ENCODE measurements at places on chromosomes 2 and 18.

- DNase-seq, result no peak
Observed at GRCh38 chr2:17620280-17620679, 79.8 kb downstream of the VSNL1 start.

- no peak for DNase-seq
Observed at GRCh38 chr2:134639265-134639664, 79.5 kb downstream of the TMEM163 start.

GRCh38 chr2:238487652-238488346 is 61.1 kb downstream of the ASB1 start:
- no peak for DNase-seq

- no peak for DNase-seq
Observed at GRCh38 chr18:55289775-55290174, 298.2 kb downstream of the TCF4 start.

DNA sequence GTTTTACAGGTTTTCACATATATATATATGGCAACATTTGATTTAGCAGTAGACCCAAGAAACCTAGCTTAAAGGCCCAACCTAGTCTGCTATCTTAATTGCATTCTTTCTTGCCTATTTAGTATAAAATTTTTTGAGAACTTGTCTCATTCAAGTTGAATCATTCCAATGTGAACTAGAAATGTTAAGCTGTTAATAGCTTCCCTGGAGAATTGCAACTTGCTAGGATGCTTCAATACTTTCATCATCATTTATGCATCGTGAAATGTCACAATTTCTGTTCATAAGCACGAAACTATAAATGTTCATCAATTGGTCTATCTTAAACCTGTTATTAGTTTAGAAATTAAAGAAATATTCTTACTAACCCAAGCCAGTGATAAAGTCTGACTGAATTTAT is 217.6 kb downstream of the BABAM2 start:
- DNase-seq, result no peak

- no peak for DNase-seq
Observed at GRCh38 chr2:190436557-190436956, 28.4 kb downstream of the MFSD6 start.

DNA sequence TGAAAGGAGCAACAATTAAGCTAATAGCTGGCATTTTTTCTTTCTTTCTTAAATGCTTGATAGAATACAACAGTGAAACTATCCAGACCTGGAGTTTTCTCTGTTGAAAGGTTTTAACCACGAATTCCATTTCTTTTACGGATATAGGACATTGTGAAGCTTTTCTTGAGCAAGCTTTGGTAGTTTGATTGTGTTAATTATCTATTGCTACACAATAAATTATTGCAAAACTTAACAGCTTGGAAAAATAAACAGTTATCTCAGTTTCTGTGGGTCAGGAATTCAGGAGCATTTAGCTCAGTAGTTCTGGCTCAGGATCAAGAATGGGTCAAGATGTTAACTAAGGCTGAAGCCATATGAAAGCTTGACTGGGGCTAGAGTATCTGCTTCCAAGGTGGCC is 11.7 kb downstream of the PHOSPHO2 start:
- DNase-seq, result no peak

DNA sequence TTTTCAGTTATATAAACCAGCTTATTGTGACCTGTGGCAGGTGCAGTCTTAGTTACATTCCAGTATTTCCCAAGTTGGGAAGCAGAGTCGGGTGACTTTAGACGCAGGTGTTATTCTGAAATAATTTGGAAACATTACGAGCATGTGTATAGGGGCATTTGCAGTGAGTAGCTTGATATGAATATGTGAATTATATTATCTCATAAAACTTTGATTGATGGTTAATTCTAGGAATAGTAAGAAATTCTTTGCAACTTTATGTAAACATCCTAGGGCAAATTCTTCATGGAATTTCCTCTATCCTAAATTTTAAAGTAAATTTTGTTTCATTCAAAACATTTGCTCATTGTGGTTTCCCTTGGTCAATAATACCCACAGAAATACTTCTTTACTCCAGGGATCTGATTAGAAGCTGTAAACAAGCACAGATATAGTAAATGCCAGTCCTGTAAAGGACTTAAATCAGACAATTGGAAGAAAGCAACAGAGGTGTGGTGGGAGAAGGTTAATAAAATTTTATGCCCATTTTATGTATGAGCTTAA is 580.6 kb upstream of the CDH2 start:
- no peak for DNase-seq

GRCh38 chr18:66300141-66300540 is 303.7 kb downstream of the CDH19 start:
- DNase-seq, result no peak

DNA sequence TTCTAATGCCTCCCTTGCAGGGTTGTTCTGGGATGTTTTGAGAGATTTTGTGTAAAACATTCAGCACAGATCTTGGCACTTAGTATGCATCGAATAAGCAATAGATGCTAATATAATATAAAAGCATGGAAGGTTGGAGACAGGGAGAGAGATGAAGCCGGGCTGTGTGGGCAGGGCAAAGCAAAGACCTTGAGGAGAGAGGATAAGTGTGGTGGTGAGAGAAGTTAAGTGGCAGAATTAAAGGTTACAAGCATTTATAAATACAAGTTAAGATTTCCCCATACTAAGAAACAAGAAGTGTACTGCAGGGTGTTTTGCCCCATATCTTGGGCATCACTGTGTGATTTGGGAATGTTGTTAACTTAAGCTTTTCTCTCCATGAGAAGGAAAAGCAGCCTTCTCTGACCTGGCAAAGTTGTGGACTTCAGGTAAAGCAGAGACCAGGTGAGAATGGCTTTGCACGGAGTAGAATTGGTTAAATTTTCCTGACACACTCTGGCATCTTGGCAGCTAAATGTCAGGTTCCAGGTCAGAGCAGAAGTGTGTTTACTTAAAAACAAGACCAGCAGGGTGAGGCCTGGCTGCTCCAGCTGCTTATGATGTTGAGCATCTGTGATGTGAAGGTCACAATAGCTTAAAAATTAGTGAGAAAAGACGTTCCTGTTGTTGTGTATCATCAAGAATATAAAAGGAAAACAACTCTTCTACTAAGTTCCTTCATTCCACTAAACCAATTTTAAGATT is 288.5 kb upstream of the HNMT start:
- DNase-seq, result no peak

- DNase-seq, result no peak
Observed at GRCh38 chr2:181241797-181242196, 215.4 kb upstream of the ITGA4 start.

DNA sequence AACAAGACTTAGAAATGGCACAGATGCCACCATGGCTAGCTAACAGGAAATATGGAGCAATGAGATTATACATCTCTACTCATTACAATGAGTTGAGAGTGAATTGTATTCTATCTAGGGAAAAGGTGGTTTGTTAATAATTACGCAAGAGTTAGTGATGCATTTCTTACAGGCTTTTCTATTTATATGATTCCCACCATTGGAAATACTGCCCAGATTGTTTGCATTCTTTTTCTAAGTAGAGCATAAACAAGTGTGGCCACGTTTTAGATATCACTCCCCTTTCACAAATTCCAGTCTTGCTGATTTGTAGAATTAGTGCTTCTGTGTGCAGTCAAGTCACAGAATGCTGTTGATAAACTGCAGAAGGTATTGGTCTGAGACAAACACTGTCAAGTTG is 56.6 kb downstream of the ZNF804A start:
- no peak for DNase-seq

GRCh38 chr2:119204525-119204924 is 19.1 kb upstream of the STEAP3 start:
- DNase-seq, result no peak

GRCh38 chr2:23069923-23070322 is 315.1 kb upstream of the KLHL29 start:
- no peak for DNase-seq

GRCh38 chr18:76750269-76750668 is 72.1 kb upstream of the ZNF236 start:
- no peak for DNase-seq

DNA sequence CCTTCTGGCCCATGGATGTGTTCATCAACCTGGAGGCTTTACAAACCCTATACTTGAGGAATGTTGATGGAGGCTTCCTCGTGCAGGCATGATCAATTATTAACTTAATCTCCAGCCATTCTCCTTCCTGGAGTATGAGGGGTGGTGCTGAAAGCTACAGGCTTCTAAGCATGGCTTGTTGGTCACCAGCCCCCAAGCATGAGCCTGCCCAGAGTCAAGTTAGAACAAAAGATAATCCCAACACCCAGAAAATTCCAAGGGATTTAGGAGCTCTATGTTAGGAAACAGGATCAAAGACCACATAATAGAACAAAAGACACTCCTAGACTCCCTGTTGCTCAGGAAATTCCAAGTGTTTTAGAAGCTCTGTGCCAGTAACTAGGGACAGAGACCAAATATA is 63.1 kb downstream of the FAM171B start:
- no peak for DNase-seq

- DNase-seq, result no peak
Observed at GRCh38 chr2:143530758-143531157, 401.5 kb downstream of the ARHGAP15 start.

DNA sequence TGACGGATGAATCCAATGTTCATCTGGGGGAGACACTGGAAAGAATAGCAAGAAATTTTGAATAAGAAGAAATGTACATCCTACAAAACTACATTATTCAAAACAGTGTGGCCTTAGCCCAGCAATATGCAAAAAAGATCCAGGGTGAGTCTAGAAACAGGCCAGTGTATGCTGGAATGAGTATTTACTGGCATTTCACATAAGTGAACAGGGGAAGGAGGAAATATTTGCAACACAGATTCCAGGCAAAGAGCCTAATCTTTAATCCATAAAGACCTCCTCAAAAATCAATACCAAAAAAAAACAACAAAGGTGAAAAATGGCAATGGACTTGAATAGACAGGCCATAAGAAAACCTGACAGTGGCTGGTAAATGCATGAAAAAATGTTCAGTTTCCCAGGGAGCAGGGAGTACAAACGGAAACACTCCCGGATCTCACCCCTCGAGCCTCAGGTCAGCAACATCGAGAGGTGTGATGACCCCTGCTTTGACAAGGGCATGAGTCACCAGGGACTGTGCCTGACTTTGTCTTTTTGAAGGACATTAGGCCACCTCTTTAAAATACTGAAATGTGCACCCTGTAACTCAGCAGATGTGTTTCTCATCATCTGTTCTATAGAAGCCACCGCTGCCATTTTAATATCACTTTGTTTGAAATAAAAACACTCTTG is 12.7 kb upstream of the GPC1 start:
- DNase-seq, result no peak

- no peak for DNase-seq
Observed at GRCh38 chr2:216406826-216407225, 5.5 kb upstream of the SMARCAL1 start.

GRCh38 chr2:70616168-70616694 is 62.6 kb upstream of the TGFA start:
- no peak for DNase-seq

DNA sequence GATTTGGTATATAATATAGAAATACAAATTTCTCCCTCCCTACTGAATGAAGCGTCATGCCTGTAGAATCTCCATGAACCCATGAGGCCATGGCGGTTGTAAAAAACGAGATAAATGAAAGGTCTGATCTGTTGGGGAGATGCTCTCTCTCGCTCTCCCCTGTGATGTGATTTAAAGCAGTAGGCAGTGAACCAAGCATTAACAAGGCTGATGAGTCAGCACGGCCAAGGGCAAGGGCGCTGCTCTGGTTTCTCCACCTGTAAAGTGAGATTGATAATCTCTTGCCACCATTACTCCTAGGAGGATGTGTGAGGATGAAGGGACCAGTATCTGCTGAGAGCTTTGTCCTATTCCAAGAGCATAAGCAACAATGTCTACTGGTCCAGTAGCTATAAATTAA is 553.3 kb downstream of the CMPK2 start:
- no peak for DNase-seq

- no peak for DNase-seq
Observed at GRCh38 chr18:24862201-24862816, 401.9 kb downstream of the HRH4 start.

DNA sequence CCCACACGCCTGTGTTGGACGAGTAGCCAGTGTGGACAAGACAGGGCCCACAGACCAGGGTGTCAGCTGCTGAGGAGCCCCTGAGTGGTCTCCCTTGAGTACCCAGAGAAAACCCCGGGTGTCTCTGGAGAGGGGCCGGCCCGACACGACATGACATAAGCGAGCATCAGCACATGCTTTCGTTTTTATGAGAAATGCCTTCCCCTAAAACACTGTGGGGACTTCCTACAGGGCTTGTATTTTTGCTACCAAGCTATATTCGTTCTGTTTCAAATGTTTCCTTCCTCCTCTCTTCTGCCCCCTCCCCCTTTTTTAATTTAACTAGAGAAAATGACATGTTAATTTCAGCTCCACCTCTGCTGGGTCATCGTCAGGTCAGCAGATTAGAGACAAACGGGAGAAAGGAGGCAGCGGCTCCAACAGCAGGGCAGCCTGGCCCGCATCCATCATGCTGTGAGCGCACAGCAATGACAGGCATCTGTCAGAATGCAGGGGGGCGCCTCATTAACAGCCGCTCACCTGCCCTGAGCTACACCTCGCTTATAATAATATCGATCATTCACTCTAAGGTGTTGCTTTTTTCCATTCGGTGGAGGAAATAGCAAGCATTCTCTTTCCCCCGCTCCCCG is 286.2 kb downstream of the ZNF516 start:
- DNase-seq, result no peak

GRCh38 chr18:78393086-78393862 is 586.3 kb upstream of the SALL3 start:
- no peak for DNase-seq

GRCh38 chr18:43650426-43650825 is 373.1 kb upstream of the SYT4 start:
- no peak for DNase-seq

DNA sequence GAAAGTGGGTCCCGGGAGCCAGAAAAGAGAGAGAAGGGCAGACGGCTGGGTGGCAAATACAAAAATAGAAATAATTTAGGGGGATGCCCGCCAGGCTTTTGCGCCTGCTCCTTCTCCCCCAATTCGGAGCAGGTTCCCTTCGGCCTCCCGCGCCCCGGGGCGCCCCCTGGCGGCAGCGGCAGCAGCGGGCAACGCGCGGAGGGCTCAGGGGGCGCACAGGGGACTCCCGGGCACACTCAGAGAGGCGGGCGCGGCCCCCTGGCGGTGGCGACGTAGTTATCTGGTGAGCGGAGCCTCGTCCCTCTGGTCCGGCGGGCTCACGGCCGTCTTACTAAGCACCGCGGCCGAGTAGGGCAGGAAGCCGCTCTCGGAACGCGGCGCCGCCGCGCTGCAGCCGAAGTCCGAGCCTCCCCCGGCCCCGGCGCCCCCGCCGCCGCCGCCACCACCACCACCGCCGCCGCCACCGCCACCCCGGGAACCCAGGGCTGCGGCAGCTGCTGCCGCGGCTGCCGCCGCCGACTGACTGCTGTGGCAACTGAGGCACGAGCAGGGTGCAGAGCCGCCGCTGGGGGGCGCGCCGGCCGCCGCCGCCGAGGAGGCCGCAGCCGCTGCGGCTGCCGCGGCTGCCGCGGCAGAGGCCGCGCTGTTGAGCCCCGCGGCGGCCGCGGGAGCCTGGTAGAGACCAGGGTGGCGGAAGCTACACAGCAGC is 3.8 kb downstream of the EVX2 start:
- DNase-seq, result no peak

GRCh38 chr2:38934742-38935141 is 45.1 kb downstream of the ARHGEF33 start:
- no peak for DNase-seq

DNA sequence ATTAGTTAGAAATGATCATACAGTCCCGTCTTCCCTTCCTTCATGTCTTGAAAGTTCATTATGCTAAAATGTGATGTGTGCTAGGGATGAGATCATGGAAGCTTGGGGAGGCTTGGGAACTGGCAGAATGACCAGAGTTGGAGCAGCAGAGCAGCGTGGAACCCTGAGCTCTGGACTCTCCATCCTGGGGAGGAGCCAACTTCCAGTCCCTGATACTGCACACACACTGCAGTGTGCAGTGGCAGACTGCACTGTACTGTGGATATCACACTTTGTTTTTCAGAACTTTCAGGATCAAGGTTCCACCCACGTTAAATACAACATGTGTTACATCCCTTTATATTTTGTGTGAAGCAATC is 27.3 kb upstream of the GREB1 start:
- DNase-seq, result no peak
